Fibroblast of skin of left biceps (primary cell): ENCODE measurements at places on chromosomes 5 and 9.
A peak's percentile ranks its signal among the peaks of the same experiment; 100 is the strongest.

GRCh38 chr9:82170866-82171265 is 182.3 kb downstream of the SPATA31D1 start:
- DNase-seq: peak; percentile 55

DNA sequence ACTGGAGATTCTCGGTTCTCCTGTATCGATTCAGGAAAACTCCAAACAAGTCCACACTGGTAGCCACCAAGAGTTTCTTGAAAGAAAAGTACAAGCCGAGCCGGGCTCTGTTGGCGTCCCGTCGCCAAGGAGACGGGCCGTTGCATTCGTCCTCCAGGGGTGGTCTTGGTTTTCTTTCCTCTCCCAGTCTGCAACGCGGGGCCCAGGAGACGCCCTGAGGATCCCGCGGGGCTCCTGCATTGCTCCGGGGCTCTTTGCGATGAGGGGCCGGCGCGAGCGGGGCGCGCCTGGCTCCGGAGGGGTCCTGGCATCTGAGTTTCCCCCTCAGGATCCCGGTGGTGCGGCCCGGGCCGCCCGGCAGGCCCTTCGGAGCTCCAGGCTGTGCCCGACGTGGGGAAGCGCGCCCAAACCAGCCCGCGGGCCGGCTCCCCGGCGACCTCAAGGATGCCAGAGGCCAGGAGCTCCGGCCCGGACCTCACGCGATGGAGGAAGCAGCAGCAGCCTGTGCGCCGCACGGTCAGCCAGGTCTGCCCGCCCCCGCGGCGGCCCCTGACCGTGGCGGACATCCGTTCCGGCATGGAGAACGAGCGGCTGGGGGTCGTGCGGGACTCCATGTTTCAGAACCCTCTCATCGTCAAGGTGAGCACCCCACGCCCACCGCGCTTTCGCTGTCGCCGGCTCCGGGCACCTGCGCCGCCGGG is at the start of gene CFAP77:
CFAP77 (plus strand) TSS at position 384 of the 701 bp plus-strand sequence; CDS start at position 445, 61 bp downstream.
- peak; percentile 14 for DNase-seq

DNA sequence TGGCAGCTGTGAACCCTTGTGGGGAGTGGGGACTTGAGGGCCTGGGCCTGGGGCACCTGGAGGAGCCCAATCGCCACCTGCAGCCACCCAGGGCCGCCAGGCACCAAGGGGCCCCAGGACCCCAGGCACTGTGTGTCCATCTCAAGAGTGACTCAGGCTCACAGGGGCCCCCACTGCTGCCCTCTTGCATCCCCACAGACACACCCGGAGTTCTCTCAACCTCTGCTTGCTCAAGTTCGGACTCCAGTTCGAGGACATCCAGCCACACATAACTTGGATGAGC is 51.9 kb downstream of the MRPL36 start:
- DNase-seq: no peak

- DNase-seq: no peak
Observed at GRCh38 chr5:14221732-14222131, 78.6 kb downstream of the TRIO start.

GRCh38 chr9:92659601-92660000 is 10.3 kb downstream of the IPPK start:
- DNase-seq: no peak

DNA sequence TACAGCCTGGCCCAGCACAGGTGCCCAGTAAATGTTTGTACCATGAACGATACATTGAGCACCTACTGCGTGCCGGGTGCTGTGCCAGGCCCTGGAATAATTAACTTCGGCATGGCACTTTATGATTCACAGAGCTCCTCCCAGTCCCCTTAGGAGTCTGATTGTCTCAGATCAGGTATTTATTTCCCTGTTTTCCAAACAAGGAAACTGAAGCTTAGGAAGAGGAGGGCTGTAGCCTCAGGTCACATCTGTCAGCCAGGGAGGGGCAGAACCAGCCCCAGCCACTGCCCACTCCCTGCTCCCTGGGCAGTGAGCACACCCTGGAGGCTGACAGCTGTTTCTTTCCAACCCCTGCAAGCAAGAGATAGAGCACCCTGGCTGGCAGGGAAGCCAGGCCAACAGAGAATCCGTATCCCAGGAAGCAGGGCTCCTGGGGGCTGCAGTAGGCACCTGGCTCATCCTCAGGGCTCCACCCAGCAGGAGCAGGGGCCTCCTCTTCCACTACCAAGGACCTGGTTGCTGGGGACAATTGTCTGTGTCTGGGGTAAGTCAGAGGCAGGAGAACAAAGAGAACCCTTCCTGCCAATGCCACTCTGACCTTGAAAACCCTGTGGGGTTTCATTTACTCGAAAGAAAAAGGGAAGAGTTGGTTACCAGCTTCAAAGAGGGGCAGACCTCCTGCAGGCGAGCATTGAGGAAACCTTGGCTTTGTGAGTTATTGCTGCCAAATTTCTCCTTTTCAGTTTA is 69.0 kb downstream of the DAB2IP start:
- no peak for DNase-seq

DNA sequence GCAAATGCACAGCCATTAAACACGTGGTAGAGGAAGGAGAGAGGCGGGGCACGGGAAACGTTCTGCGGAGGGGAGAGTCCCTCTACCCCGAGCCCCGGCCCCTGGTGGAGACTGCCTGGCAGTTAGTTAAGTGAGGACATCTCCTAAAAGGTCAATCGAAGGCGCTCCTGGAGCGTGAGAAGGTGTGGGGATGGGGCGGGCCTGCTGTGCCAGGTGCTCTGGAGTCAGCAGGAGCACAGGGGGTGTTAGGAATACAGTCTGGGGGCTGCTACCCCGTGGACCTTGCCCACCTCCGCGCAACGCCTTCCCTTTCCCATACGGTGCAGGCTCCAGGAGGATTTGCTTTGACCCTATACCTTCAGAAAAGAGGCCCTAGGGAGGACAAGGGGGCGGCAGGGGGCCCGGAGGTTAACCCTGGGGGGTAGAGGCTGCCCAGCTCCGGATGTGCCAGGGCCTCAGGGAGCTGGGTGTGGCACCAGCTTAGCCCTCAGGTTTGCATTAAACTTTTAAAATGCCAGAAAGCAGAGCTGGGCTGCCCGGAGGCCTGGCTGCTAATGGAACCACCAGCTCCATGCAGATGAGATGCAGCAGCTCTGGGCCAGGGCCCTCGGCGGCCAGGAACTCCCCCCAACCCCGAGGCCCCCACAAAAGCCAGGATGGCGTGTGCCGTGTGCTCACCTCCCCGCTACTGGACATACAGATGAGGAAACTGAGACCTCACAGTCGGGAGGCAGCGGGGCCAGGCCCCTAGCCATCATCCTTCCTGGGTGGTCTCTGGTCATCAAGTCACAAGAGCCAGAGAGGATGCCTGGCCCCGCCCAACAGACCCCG is 39.2 kb downstream of the NACC2 start:
- DNase-seq: no peak

- DNase-seq: peak; percentile 19
Observed at GRCh38 chr9:81874931-81875330, 53.3 kb upstream of the SPATA31D4 start.

- DNase-seq: no peak
Observed at GRCh38 chr5:67188274-67189078, 8.1 kb downstream of the CD180 start.
